ENCODE measurements at places on chromosomes 6 and 20.

GRCh38 chr20:3812259-3812681 lies 8.1 kb upstream of the AP5S1 start:
- no peak for DNase-seq

DNA sequence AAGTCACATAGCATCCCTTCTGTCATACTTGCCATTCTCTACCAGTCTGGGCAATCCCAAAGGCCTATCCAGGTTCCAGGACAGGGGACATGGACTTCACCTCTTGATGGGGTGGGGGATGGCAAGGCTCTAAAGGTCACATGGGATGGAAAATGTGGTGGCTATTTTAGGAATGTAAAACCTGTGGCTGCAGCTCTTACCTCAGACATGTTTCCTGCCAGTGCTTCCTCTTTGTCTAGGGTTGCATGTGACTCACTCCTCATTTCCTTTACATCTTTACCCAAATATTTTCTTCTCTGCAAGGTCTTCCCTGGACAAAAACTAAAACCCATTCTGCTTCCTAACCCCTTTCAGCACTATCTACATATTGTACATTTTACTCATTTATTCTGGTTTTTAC lies 135.7 kb downstream of the BTBD3 start:
- peak; percentile 15 for DNase-seq

- DNase-seq = no peak
These were observed 223.7 kb downstream of the ARHGAP18 start for GRCh38 chr6:129486327-129486726.

DNA sequence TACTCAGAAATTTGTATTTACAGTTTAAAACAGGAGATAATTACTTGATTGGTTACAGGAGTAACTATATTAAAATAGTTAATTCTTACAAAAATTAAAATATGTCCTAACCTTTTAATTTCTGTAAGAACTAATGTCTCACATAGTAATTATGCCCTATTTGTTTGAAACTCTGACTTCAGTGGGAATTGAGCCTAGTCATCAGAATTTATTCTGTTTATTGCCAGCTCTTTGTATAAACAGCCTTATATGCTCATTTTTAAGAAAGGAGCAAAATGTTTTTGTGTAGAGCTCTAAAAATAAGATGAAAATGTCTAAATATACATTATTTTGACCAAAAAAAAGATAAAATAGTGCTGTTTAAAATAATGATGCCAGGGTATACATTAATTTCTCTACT lies 21.5 kb downstream of the TRMT11 start:
- no peak for DNase-seq

- no peak for DNase-seq
These were observed 46.4 kb upstream of the LAMP5 start for GRCh38 chr20:9467995-9468394.

DNA sequence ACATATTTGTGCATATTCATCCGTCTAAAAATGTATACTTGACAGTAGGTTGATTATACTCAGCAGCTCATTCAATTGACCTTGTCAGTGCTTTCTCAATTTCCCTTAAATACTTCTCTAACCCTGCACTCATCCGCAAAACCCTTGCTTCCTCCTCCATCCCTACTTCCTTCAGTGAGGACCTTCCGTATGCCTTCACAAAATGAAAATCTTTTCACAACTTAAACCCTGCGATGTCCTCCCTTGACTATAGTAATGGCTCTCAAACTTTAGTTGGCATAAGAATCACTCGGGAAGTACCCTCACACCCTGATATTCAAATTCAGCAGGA lies 5.2 kb downstream of the MBOAT1 start:
- DNase-seq = no peak

DNA sequence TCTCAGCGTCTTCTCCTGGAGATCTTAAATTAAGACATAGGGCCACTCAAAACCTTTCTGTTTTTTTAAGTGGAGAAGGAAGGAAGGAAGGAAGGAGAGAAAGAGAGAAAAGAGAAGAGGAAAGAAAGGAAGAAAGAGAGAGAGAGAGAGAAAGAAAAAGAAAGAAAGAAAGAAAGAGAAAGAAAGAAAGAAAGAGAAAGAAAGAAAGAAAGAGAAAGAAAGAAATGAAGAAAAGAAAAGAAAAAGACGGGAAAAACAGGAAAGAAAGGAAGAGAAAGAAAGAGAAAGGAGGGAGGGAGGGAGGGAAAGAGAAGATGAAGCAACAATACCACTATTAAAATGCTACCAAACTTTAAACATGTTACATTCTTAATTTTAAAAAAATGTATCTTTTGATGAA lies 336.5 kb upstream of the ARID1B start:
- DNase-seq = no peak

DNA sequence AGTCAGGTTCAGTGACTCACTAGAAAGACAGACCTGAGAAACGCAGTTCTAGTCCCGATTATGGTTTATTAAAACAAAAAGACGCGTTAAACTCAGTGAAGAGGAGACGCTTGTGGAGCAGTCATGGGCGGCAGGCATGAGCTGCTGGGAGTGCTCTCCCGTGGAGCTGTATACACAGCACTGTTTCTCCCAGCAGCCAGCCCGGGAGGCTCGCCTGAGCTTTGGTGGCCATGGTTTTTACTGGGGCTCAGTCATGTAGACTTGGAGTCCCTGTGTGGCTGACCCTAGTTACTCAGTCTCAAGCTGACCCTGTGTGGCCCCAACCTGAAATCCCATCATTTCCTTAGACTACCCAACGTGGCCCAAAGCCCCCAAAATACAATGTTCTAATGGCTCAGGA lies 41.2 kb upstream of the BHLHE23 start:
- no peak for DNase-seq

DNA sequence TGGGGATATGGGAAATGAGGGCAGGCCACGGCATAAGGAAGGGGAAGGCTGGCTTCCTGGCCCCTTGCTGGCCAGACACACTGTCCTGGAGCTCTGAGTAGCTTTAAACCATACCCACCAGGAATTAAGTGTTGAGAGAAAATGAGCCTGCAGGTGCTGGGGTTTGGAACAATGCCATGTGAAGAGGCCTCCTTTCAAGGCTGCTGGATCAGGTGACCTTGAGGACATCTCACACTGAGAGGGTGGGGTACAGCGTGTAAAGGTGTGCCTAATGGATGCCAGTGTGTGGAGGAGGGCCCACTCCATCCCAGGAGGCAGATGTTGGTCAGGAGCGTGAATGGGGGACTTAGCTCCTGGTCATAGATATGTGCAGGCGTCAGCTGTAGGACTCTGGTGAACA lies 74.8 kb upstream of the MLN start:
- DNase-seq = no peak

- no peak for DNase-seq
These were observed 644.3 kb downstream of the KIF16B start for GRCh38 chr20:15928946-15929345.

DNA sequence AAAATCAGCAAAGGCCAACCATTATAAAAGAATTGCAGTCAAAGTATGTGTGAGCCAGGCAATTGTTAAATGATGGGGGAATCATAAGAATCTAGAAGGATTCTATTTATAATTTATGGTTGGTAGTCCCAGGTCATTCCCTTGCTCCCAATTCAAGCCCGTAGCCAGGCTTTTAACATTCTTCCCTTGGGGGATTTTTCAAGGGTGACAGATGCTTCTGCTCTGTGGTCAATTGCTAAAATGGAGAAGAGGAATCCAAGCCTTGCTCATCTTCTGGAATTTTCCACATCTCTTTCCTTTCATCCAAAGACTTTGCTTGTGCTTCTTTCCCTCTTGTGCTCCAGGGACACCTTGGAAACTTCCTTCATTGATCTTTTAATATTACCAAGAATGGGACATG lies 18.0 kb upstream of the BCAS1 start:
- DNase-seq = no peak

- DNase-seq = no peak
These were observed 50.4 kb downstream of the PHACTR1 start for GRCh38 chr6:12767016-12767415.

DNA sequence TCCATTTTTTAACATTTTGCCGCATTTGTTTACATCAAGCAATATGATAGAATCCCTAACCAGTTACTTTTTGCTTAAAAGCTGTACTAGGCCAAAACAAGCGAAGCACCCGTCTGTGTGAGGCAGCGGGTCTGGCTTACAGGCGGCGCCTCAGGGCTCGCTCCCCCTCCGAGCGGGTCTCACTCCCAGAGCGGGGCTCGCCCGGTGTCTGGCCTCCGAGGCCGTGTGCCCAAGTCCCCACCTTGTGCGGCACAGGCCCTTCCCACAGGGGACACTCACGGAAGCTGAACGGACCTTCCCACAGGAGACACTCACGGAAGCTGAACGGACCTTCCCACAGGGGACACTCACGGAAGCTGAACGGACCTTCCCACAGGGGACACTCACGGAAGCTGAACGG lies 23.4 kb downstream of the ZBTB46 start:
- no peak for DNase-seq

DNA sequence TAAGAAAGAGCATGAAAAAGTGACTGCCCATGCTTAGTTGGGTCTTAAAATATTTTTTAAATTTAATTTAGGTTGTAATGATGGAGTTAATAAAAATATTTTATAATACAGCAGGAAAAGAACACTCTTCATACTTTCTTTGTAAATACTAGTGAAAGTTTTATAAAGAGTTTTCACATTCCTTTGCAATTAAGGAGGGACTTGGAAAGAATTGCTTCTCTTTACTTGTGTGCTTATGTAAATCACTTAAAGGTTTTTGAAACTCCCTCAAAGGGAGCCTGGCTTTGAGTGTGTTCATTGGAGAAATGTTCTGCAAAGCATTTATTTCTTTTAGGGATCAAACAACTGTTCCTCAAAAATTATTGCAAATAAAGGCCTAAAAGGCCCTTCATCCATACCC lies 11.6 kb upstream of the TFAP2B start:
- no peak for DNase-seq

DNA sequence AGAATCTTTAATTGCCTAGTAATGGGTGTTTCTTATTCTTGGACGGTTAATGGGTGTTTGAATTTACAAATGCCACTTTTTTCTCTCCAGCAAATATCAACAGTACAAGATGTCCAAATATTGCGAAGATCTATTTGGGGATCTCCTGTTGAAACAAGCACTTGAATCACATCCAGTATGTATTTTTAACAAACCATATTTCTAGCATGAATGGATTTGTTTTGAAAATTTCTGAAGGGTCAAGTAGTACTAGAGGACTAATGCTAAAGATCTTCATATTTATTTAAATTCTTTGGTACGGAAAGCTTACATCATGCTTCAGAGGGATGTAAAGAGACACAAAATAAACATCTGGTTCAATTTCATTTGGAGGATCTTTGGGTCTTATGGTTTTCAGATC lies 123.9 kb upstream of the LAMP5 start:
- DNase-seq = no peak

GRCh38 chr6:70246118-70246517 lies 56.8 kb downstream of the COL9A1 start:
- DNase-seq = no peak

DNA sequence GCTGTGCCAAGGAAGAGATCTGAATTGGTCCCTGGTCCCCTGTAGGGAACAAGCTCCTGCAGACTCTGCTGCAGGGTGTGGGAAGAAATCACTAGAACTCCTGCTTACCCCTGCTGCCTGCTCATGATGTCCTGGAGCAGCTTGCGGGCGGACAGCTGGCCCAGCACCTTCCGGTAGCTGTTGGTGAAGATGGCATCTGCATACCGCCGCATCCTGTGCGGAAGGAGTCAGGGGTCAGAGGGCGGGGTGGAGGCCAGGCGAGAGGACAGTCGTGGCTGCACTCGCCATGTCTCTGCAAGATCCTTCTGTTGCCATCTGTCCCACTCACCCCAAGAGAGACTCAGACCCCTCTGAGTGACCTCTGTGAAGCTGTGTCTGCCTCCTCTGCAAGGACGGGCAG lies 5.3 kb downstream of the GHRH start:
- DNase-seq = no peak

- DNase-seq = no peak
These were observed 697.2 kb upstream of the CITED2 start for GRCh38 chr6:140071601-140072062.

DNA sequence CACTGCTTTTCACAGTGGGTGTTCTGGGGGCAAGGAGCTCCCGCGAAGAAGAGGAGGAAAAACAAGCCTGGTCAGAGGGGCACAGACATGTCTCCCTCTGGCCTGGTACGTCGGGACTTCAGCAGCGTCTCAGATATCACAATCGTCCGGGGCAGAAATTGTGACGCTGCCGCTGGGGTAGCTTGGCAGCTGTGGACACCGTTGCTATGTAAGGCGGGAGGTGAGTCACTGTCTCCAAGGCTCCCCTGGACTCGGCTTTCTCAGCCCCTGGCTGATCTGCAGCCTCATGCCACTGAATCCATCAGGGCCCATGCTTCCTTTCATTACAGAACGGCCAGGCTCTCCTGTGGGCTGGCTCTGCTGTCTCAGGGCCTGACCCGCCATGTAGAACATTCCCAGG lies 98.7 kb downstream of the SULF2 start:
- DNase-seq = no peak

DNA sequence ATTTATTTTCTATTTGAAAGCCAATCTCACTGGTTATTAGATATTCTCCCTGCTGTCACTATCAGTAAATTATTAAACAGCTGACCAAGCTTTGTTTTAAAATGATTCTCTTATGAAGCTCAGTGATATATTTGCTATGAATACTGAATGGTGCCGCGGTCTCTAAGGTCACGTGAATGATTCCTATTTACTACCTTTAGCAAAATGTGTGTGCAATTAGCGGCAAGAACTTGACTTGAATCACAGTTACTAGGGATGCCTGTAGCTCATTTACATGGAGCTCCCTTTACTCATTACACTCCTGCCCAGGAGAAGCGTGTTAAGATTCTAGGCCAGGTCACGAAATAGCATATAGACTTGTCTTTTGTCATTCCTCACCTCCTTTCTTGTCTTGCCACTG lies 12.4 kb upstream of the PTPRT start:
- no peak for DNase-seq

GRCh38 chr20:57205606-57206219 lies 60.7 kb downstream of the BMP7 start:
- no peak for DNase-seq

- DNase-seq = no peak
These were observed 15.7 kb upstream of the AFDN start for GRCh38 chr6:167811040-167811439.

DNA sequence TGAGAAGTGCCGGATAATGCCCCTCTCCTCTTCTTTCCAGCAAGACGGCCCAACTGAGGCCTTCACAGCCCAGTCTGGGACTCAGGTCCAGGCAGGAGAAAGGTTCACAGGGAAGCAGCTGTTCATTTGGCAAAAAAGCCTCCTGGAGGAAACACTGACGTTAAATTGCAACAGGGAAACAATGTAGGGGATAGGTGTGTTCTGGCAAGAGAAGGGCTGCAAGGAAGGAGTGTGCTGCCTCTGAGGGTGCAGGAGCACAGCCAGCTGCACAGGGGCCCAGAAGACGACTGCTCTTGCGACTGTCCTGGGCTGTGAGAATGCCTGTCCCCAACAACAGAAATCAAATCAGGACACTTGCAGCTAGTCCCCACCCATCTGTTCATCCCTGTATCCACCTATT lies 70.6 kb upstream of the PMEPA1 start:
- no peak for DNase-seq

GRCh38 chr20:57180954-57181353 lies 85.5 kb downstream of the BMP7 start:
- DNase-seq = no peak

DNA sequence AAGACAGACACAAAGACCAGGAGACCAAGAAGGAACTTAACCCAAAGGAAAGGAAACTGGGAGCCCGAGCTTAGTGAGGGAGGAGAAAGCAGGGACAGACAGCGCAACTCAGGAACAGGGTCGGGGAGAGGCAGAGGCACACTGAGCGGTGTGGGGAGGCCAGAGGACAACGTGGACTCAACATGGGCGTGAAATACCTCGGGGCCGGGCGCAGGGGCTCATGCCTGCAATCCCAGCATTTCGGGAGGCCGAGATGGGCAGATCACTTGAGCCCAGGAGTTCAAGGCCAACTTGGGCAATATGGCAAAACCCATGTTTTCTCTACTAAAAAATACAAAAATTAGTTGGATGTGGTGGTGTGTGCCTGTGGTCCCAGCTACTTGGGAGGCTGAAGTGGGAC lies 5.7 kb upstream of the RPS6KA2 start:
- DNase-seq = no peak

All from Jurkat, Clone E6-1 (cell line).